ENCODE measurements at places on chromosomes 1 and 21.
A peak's percentile ranks its signal among the peaks of the same experiment; 100 is the strongest.

GRCh38 chr1:3011631-3012455 lies 9.4 kb upstream of the ACTRT2 start:
- DNase-seq, result no peak

GRCh38 chr1:21295002-21295401 lies 4.7 kb upstream of the ECE1 start:
- DNase-seq, result no peak

- peak; percentile 16 for DNase-seq
Measured at GRCh38 chr1:7388141-7388487, 383.0 kb upstream of the VAMP3 start.

DNA sequence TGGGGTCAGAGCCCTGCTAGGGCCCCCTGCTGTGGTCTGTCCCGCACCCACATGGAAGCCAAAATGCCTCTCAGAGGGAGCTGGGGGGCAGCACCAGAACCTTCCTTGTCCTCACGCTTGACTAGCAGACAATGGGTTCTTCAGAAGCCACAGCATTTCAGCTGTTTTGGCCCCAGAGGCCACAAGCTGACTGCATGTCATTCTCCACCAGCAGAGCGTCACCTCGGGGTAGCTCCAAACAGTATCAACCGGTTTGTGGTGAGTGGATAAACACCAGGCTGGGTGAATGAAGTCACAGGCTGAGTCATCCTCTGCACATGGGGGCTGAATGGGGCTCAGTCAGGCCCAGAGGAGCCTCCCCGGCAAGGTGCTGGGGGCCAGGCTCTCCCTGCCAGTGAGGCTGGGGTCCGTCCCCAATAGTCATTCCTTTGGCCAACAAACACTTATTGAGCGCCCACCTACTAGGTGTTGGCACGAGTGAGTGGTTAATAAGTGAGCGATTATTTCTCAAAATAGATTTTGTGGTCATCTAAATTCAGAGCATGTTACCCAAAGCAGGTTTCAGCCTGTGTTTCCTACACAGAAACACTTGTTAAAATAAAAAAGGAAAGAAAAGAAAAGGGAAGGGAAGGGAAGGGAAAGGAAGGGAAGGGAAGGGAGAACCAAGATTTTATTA lies 9.1 kb downstream of the OLIG1 start:
- no peak for DNase-seq

GRCh38 chr1:228081578-228082213 lies 812 bp upstream of the ARF1 start:
- DNase-seq, result no peak

GRCh38 chr1:156347331-156347730 lies 9.0 kb downstream of the TSACC start:
- no peak for DNase-seq

GRCh38 chr1:165455111-165455510 lies 10.2 kb upstream of the RXRG start:
- DNase-seq, result no peak

DNA sequence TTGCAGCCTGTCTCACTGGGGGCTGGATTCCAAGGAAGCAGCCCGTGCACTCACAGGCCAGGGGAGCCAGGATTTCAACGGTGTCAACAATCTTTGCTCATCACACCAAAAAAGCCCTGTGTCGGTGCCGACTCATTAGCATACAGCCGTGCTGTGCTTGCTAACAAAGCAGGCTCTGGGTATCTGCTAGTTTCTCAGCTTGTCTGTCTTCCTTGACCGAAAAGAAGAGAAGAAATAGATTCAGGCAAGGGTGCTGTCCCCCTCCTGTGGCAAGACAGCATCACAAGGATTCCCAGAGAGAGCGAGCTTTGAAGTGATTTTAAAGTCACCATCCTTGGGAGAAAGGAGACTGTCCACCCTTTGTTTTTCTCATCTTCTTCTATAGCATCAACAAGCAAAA lies 214.7 kb downstream of the SDCCAG8 start:
- no peak for DNase-seq

DNA sequence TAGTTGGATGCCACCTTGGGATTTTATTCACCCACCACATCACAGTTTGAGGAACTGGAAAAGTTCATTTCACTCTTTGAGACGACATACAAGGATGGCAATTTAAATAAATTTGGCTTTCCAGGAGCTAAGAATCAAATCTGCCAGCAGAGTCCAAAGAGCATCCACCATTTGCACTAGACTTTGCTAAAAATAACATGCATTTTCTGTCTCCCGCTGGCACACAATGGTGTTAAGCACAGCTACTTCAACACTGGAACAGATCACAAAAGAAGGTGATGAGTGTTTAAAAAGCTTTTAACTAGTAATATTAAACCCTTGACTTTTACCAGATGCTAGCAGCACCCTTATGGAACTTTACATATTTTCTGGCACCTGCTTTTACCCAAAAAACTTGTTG lies 44.6 kb downstream of the MAEL start:
- no peak for DNase-seq

DNA sequence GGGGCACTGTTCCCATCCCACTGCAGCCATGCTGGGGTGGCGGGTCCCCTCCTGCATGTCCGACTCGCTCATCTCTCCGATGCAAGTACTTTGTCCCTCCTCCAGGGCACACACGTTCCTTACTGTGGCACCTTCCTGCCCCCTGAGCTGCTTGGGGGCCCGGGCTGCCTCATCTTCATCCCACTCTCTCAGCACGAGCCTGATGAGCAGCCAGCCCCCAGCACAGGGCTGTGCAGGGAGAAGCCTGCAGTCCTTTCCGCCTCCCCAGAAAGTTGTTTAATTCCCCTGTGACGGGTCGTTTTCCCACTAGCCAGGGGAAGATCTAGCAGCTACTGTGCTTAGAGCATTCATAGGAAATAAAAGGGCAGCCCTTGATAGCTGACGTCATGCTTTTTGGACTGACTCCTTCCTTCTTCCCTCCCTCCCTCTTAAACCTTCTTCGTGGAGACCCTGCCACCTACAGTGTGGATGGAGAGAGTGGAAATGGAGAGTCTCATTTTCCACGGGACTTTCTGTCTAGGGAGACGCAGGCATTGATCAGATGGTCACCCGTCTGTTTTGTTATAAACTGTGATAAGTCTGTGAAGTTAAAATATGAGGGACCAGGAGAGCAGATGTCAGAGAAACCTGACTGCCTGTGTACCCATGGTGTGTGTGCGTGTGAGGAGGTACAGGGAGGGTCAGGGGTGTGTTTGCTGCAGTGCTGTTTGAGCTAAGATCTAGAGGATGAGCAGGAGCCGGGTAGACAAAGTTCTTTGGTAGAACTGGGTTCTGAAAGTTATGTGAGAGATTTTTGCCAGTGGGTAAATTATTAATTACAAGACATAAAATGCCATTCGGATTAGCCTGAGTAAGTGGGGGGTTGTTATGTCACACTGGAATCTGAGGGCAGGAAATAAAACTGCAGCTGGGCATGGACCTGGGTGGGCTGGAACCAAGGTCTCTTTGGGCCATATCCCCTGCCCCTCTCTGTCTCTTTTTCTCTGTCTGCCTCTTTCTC lies 34.3 kb downstream of the GPR137B start:
- no peak for DNase-seq

GRCh38 chr1:161994175-161994668 lies 29.4 kb downstream of the OLFML2B start:
- no peak for DNase-seq

- DNase-seq, result no peak
Measured at GRCh38 chr21:45381865-45382696, 22.9 kb upstream of the COL18A1 start.

GRCh38 chr1:63903947-63904610 lies 130.3 kb downstream of the ROR1 start:
- DNase-seq, result no peak

DNA sequence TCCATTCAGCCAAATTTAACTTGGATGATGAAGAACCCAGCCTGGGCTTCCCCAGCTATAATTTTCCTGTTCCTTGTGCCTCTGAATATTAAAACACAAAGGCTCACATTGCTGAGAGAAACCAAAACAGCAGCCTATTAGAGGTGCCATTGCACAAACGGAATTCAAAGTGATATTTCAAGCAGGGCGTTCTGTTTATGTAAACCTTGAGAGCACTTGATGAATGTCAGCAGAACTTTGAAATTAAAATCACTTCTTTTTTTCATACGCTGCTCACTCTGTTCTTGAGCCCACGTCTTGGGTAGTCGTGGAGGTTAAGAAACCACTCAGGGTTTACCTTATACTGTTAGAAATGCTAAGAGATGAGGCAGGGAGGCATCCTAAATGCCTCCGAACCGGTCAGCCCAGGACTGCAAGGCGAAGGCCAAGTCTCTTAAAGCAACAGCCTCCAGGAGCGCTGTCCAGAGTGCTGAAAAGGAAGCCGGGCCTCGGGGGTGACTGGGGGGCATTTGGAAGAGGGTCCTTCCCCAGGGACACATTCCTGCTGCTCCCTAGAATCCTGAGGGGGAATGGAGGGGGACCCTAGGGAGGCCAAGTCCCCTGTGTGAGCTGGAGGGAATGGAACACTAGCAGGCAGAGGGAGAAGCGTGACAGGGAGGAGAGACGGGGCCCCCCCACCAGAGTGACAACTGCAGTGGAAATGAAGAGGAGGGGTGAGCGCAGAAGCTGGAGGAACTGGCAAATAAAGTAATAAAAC lies 154.8 kb upstream of the VAMP3 start:
- DNase-seq, result no peak

GRCh38 chr1:43135857-43136781 lies 36.0 kb downstream of the EBNA1BP2 start:
- DNase-seq, result no peak

GRCh38 chr1:200856716-200857357 lies 15.9 kb upstream of the GPR25 start:
- DNase-seq, result no peak

DNA sequence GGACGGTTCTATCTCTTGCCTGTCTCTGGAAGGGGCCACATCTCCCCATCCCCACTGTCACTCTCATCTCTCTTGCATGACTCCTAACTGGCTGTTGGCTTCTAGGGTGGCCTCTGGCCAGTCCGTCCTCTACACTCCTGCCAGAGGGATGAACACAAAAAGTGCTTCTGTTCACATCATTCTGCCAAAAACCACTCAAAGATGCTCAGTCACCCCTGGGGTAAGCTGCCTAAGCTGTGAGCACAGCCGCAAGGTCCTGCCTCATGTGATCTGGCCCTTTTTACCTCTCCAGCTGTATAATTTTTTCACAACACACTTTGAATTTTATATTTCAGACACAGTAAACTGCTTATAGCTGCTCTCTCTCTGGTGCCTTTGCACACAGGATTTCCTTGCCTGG lies 97.6 kb upstream of the CD34 start:
- no peak for DNase-seq

DNA sequence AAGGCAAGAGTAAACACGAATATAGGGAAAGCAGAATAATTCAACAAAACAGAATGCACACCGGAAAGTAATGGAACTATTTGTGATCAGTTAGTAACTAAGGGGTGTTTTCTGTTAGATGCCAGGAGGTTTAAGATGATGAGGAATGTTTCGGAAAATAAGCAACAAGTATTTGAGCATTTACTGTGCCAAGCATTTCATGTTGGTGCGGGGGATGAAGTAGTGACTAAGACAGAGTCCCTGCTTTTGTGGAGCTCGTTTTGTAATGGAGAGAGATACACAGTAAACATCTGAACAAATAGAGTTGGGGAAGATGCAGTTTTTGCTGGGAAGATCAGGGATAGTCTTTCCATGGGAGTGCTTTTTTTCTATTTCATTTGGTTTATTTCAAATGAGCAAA lies 78.7 kb downstream of the DYRK1A start:
- DNase-seq, result no peak

All from NCI-H1092 (cell line).